ENCODE measurements at places on chromosomes 7 and 10.

DNA sequence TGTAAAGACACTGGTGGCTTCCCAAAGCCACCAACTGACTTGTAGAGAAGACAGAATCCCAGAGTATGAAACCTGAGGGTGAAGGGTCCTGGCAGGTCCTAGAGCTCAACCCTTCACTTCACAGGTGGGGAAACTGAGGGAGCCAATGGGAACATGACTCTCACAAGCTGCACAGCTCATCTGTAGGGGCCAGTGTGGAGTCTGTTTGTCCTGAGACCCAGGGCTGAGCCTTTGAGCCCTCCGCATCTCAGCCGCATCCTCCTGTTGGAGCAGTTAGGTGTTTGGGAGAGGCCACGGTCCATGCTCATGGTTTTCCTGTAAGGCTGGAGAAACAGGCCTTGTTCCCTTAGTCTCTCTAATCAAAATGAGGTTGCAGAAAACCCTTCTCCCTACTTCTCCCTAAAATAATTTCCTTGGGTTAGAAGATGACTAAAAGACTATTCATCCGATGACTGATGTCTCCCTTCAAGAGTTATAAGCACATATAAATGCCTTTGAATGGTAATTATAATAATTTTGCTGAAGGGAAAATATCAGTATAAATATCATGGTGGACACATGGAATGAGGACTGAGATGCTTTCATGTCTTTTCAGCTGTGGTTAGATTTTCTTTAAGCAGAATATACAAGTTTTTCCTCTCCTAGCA lies 10.3 kb downstream of the HTRA1 start:
- no peak for DNase-seq

GRCh38 chr7:141960687-141961422 lies 12.7 kb downstream of the TAS2R38 start:
- DNase-seq: no peak

DNA sequence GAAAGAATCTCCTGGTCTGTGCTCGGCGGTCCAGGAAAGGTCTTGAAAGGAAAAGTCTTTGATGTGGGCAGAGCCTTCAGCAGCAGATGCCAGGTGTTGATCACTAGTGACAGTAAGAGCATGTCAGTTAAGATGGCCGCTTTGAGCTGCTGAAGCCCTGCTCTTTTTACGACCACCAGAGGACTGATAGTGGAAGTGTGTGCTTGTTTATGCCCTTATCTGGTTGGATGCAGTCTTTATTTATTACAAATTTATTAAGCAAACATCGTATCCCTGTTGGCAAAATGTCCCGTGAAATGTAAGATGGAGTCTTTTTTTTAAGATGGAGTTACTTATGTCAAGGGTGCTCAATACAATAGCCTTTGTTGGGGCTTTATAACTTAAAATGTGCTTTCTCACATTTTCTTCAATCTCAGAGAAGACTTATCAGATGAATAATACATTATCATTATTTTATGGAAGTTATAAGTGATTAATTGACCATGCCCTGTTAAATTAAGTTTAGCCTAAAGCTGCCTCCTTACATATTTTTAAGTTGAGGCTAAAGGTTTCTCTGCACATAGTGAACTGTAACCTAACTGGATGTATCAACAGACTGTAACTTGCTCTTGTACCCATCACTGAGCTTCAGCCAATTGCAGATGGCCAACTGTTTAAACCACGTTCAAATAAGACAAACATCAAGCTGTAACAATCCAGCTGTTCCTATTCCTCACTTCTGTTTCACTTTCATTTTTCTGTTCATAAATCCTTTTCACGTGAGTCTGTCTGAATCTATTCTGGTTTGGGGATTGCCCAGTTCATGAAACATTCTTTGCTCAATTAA lies 97.4 kb upstream of the PIK3CG start:
- DNase-seq: no peak

- no peak for DNase-seq
These were observed 172.8 kb downstream of the TRIL start for GRCh38 chr7:28785041-28785995.

DNA sequence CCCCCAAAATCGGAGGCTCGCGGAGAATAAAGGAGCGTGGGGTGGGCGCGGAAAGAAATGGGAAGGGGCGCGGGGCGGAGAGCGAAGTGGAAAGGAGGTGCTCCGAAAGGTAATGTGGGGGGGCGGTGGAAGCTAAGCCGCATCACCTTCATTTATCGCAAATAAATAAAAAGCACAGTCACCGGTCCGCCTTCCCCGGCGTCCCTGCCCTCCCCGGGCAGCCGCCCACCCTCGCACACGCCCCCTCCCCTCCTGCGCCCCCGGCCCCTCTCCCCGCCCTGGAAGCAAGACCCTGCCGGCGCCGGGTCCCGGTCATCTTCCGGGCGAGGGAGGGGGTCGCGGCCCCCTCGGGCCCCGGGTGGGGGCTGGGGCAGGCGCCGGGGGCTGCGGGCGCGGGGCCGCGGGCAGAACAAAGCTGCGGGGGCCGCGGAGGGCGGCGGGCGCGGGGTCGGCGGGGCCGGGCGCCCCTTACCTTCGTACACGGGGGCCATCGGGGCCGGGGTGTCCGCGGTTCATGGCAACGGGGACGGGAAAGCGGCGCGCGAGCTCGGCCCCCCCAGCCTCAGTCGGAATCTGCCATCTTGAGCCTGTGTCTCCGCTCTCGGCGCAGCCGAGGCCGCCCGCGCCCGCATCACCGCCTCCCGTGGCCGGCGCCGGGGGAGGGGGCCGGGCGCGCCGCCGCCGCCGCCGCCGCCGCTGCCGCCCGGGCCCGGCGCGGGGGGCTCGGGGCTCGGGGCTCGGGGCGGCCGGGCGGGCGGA lies 486 bp downstream of the HIPK2 start:
- no peak for DNase-seq

DNA sequence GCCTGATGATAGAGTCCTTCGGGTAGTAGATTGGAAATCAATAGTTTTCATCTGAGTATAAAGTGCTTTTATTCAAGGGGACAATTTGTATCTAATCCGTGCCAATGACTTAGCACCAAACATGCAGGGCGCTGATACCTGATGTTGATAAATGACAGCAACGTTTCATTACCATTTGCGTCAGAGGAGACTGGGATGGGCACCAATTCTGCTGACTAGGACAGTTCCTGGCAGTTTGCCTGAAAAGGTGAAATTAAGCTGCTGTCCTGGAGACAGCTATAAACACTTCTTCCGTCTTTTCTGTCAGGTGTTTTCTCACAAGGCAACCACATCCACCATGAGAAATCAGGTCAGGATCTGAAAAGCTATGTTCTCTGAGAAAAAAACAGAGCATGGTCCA lies 1136.4 kb downstream of the TYW1 start:
- DNase-seq: no peak

DNA sequence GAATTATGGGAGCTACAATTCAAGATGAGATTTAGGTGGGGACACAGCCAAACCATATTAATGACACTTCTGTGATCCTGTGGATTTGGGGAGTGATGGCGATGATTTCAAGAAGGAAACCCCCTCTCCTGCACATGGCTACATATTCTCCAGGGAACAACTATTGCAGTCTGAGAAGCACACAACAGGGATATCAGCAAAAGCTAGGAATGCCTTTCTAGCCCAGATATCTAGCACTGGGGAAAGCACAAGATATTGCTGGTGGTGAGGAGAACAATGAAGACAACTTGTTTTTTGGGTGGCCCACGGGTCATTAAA lies 24.3 kb downstream of the EPDR1 start:
- DNase-seq: no peak

GRCh38 chr10:4781955-4782354 lies 44.1 kb upstream of the AKR1E2 start:
- no peak for DNase-seq

DNA sequence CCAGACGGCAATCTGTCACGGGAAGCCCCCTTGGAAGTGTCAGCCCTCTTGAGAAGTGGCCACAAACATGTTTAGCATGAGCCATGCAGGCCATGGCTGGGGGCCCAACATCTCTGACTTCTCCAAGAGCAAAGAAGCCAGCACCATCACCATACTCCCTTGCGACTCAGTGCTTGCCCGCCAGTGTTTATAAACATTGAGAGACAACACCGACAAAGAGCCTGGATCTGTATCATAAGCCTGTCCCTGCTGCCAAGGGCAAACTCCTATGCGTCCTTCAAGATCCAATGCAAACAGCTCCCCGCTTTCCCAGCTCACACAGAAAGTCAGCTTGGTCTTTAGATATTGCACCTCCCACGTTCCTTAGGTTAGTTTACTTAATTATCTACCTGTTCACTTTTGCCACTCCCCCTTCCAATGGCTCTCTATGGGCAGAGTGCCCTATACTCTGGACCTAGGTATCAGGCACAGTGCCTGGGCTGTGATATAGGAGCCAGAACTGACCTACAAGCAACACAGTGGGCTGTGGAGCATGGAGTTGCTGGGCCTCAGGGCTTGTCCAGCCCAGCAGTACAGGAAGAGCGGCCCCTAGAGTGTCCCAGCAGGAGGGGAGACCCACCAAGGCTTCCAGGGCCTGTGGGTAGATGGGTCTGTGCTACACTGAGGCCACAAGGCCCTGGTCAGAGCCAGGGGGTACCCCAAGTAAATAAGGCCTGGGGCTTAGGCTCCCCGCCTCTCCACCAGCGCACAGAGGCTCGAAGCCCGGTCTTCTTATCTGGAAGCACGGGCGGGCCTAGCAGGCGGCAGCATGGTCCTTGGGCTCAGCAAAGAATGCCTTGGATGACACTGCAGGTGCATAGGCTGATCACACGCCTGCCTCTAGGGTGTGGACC lies 37.7 kb downstream of the CAMK2B start:
- no peak for DNase-seq

All from stimulated activated CD4-positive, alpha-beta T cell treated with anti-CD3 and anti-CD28 coated beads, Interleukin-12 subunit alpha, Interleukin-12 subunit beta, amount 100 ng/mL, for 24 hours (primary cell).